ENCODE measurements at places on chromosomes 2 and 18.

GRCh38 chr18:79506191-79507075 is 110.7 kb downstream of the NFATC1 start:
- no peak for DNase-seq

DNA sequence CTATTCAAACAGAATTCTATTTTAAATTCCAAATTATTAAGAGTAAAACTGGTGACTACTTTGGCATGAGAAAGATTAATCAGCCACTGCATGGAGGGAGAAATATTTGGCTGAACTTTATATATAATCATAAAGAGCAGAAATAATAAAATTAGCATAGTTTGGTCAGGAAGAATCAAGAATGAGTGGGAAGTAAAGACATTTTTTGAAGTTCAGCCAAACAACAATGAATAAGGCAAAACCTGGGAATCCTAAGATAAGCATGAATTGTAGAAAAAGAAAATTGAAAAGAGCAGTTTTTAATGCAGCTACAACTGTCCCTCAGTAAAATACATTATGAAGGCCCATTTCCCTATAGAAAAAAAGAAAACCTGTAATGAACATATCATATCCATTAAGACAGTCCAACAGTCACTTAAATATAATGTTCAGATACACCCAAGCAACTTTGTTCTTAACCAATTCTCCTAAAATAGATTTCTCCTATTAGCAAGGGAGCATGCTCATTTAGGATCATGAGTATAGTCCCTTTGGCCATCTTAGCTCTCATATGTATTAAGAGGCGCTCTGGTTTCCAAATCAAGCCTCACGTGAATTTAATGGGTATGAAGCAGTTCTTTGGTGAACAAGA is 6.5 kb downstream of the TMEM17 start:
- no peak for DNase-seq

DNA sequence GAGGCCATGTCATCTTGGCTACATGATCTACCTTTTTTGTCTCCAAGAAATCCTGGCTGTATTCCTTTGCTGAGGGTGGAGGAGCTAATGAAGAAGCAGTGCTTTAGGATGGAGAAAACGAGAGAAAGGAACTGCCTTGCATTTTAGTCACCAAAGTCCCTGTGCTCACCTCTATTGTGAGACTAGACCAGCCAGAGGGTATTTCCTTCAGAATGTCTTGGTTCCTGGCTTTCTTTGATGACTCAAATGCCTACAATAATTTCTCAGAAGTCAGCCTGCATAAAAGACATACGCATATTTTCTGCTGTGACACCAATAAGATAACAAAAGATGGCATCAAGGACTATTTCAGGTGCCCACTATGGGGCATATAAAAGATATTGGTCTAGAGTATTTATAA is 10.8 kb downstream of the SF3B6 start:
- DNase-seq, result no peak

- no peak for DNase-seq
These were observed 281.6 kb upstream of the STON1 start for GRCh38 chr2:48248251-48248933.

- no peak for DNase-seq
These were observed 11.0 kb downstream of the CCBE1 start for GRCh38 chr18:59686260-59686659.

DNA sequence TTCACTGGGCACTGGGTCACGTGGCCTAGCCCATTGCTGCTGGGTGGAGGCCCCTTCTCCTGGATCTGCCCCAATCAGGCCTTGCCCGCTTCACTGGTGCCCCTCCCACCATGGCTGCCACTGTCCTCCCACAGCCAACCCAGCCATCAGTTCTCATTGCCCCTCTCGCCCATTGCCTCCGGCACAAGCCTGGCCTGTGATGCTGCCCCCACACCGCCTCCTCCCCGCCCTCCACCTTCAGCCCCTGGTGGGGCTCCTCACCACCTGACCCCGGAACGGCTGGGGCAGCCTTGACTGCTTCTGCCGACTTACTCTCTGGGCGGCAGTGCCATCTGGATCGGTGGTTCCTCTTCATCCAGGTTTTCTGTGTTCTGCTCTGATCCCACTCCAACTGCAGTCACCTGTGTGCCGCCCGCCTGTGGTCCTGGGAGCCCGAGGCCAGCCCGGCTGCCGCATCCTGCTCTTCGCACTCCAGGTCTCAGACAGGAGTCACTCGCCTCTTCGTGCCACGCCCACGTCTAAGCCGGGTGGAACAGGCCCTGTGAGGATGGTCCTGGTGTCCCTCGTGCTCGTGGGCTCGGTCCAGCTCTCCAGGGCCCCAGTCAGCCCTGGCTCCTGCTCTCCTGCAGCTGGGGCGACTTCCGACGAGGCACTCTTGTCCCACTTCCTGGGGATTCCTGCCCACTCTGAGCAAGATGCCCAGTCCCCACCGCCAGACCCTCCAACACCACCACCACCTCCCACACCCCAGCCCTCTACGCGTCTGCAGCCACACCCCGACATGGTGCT is 14.2 kb downstream of the D2HGDH start:
- DNase-seq, result no peak

DNA sequence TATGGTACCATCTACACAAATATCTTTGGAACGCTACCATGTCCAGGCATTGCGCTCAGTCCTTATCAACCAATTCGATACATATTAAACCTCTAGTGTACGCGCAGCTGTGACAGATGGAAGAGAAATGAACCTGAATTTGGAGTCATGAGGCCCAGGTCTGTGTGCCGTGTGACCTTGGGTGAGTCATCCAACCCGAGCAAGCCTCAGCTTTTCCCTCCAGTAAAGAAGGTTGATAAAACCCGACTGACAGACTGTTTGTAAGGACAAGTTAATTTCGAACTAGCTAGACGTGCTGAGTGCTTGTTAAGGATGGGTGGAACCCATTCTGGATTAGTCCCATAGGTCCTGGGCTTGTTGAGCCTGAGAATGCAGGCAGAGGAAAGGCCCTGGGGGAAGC is 28.2 kb downstream of the GREB1 start:
- no peak for DNase-seq

GRCh38 chr2:230767862-230768388 is 55.3 kb downstream of the CAB39 start:
- DNase-seq, result no peak

DNA sequence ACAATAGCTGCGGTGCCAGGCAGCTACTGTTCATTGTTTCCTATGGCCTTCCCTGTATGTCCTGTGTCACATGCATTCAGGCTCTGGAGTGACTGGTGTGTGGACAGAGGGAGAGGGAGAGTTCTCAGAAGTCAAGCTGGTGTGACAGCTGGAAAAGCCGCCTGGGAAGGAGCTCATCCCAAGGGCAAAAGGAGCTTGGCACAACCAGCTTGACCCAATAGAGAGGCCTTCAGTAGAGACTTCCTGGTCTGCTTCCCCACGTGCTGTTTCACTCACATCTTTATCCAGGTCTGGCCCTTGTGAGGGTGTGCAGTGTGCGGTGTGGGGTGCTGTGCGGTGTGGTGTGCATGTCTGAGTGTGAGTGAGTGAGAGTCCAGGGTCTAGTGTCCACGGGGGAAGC is 11.1 kb upstream of the NT5DC4 start:
- no peak for DNase-seq

- DNase-seq, result no peak
These were observed 12.2 kb downstream of the DOK1 start for GRCh38 chr2:74566754-74567085.

- no peak for DNase-seq
These were observed 1626.2 kb downstream of the LRP1B start for GRCh38 chr2:140504601-140505000.

GRCh38 chr2:230797515-230798495 is 66.9 kb upstream of the ITM2C start:
- DNase-seq, result no peak

GRCh38 chr2:119419803-119420508 is 11.7 kb upstream of the TMEM37 start:
- DNase-seq, result no peak

- DNase-seq, result no peak
These were observed 497.5 kb downstream of the TNS1 start for GRCh38 chr2:217505303-217505702.

DNA sequence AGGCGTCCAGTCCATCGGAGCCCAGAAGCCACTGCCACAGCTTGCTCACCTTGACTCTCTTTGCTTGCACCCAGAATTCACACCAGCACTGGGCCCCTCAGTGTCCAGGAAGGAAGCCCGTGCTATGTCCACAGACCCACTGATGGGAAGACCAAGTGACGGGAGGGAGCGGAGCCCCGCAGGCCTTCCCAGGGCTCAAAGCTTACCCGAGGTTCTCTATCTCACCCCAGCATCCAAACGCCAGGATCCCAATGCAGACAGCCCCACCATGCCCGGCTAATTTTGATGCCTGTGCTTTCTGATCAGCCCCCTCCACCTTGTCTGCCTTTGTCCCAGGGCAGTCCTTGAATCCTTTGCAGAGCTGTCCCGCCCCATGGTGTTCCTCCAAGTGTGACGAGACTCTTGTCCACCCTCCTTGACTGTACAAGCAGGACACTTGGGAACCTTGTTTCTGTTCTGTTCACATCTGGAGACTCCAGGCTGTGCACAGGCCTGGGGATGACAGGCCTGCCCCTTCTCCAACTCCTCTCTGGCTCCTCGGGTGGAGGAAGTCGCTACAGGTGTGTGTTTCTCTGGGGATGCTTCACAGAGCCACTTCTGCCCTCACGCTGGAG is 12.0 kb downstream of the NPPC start:
- no peak for DNase-seq

GRCh38 chr18:76195601-76196000 is 299.4 kb downstream of the ZNF516 start:
- no peak for DNase-seq

- DNase-seq, result no peak
These were observed 143.9 kb downstream of the CAPN13 start for GRCh38 chr2:30663321-30663720.

DNA sequence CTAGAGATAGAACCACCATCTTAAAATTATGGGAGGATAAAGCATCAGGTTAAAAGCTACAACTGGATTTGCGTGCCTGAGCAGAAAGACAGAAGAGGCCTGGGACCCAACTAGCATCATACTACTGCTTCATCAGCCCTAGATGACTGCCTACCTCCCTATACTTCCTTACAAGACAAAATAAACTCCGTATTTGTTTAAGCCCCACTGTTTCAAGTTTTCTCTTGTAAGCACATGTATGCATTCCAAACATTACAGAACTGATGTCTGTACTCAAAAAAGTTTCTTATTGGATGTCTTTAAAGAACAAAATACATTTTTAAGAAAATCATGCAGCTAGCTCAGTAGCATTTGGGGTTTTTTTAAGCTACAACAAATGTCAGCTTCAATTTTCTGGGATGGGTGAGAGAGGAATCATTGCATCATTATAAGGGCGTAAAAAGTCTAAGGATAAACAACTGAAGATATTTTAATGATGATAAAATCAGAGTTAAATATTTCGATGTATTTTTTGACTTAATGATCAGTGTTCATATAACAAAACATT is 213.1 kb downstream of the EXOC6B start:
- DNase-seq, result no peak

All from effector memory CD8-positive, alpha-beta T cell (primary cell).